Renal pelvis (tissue), 12 donors: ENCODE measurements at places on chromosomes 1 and 21. TPM values are rescaled to one million over a fixed set of nuclear protein-coding genes. Genes with fewer than 3 reads are reported as not detected.

GRCh38 chr21:42251654-42252324, 32.8 kb downstream of the ABCG1 start:
- no peak for DNase-seq

DNA sequence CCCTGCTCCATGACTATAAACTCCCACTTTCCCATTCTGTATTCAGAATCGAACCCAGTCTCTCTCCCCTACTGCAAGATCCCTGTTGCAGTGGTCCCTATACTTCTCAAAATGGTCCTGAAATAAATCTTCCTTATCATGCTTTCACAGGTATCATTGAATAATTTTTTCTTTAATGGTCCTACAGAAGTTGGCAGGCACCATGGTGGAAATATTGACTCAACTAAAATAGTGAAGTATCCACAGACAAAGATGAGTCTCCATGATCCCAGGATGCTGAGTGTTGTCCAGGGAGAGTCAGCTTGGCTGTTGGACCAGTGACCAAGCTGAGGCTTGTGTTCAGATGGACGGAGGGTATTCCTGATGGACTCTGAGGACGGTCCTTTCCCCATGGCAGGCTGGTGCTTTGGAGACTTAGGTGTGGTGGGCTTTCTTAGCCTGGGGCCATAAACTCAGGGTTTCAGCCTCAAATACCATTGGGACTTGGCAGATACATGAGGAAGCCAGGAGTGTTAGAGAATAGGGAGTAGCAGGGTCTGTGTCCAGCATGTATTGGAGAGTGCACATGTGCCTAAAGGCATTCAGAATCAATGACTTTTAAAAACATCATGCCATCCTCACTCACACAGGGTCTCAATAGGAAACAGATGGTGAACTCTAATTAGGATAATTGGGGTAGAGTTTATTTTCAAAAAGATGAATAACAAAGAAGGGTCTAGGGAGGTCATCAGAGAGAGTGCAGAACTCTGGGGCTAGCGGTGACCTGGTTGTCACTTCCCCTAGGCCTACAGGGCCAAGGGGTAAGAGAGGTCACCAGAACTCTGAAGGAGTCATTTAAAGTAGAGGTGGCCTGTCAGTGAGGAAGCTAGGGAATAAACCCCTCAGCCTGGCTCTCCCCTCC, 19.8 kb downstream of the TINAGL1 start:
- DNase-seq, result no peak

- DNase-seq, result no peak
Observed at GRCh38 chr1:37628026-37628556, 6.6 kb downstream of the RSPO1 start.

Gene SLC6A9
- 8.1 TPM for polyA plus RNA-seq

- DNase-seq, result no peak
Observed at GRCh38 chr1:87495870-87496269, 167.2 kb downstream of the LMO4 start.

Gene CYP4Z1
- polyA plus RNA-seq, result 0.42 TPM
